Activated T-cell treated with anti-CD3 and anti-CD28 coated beads, Interleukin-2, amount 50 U/mL, for 4 hours (primary cell): ENCODE measurements at places on chromosomes 16 and 17.

DNA sequence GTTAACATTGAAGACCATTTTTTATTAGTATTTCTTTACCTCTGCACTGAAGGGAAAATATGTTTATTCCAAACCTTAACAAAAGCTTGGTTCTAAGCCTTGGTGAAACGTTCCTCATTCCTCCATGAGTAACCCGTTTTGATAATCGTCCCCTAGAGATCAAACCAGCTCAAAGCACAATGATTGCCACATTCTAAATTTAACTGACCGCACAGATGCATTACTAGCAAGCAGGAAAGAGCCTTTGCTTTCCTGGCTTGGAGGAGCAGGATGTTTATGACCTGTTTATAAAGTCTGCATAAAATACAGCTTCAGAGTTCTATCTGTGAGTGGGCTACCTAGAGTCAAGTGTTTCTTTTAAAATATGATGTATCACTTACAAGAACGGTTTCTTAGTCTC lies 193.8 kb downstream of the TMEM114 start:
- no peak for DNase-seq

GRCh38 chr17:27559506-27560481 lies 71.2 kb upstream of the LGALS9 start:
- DNase-seq, result no peak

GRCh38 chr16:23348579-23349469 lies 46.7 kb downstream of the SCNN1B start:
- no peak for DNase-seq

DNA sequence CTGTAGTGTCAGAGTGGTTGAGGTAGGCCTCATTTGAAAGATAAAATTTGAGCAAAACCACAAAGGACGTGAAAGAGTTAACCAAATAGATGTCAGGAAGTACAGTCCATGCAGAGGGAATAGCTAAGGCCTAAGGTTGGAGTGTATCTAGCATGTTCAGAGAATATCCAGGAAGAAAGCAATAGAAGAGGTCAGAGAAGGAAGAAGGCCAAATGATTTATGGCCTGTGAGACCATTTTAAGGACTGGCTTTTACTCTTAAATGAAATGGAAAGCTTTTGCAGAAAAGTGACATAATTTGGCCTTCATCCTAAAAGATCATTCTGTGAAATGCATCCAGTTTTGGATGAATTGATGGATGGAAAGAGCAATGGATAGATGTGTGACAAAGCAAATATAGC lies 116.5 kb downstream of the NLK start:
- DNase-seq, result no peak

- no peak for DNase-seq
These were observed 26.9 kb upstream of the TENT4B start for GRCh38 chr16:50126183-50126582.
